ENCODE measurements at places on chromosomes 12 and 14.

DNA sequence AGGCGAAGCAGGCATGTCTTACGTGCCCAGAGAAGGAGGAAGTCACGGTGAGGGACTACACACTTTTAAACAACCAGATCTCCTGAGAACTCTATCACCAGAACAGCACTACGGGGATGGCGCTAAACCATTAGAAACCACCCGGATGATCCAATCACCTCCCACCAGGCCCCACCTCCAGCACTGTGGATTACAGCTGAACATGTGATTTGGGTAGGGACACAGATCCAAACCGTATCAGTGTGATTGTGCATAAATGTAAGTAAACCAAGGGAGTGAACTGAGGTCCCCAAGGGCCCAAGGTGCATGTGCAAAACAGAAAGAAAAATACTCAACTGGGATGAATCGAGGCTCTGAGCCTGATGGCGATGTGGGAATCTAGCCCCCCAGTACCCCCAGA lies 134.2 kb downstream of the DICER1 start:
- no peak for DNase-seq

GRCh38 chr12:32205731-32206130 lies 99.1 kb downstream of the BICD1 start:
- DNase-seq, result no peak

GRCh38 chr14:92558319-92558718 lies 44.7 kb downstream of the RIN3 start:
- DNase-seq, result no peak

GRCh38 chr12:48973941-48974673 lies 2.6 kb upstream of the WNT10B start:
- no peak for DNase-seq

GRCh38 chr12:94615260-94616181 lies 34.8 kb downstream of the TMCC3 start:
- DNase-seq, result no peak

- DNase-seq, result peak; percentile 59
Measured at GRCh38 chr14:51780006-51780692, 80.3 kb upstream of the GNG2 start.

GRCh38 chr14:29993143-29993542 lies 65.5 kb upstream of the PRKD1 start:
- no peak for DNase-seq

DNA sequence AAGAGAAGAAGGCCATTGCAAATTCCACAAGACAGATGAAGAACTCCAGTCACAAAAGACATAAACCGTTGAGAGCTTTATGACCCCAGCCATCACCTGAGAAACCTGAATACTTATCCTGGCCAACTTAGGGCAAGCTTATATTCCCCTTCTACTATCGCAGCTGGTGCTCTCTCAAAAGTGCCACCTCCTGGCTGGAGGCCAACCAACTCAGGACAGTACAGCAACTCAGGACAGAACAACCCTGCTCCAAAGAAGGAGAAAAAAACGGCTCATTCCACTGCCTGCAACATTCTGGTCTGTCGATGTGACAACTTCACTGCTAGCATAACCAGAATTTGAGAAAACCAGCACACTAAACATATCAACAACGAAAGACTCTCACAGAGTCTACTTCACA lies 9.7 kb upstream of the KRT6B start:
- no peak for DNase-seq

GRCh38 chr12:108126212-108126611 lies 2.9 kb upstream of the WSCD2 start:
- DNase-seq, result no peak

GRCh38 chr14:25945746-25946145 lies 652.1 kb downstream of the NOVA1 start:
- DNase-seq, result no peak

DNA sequence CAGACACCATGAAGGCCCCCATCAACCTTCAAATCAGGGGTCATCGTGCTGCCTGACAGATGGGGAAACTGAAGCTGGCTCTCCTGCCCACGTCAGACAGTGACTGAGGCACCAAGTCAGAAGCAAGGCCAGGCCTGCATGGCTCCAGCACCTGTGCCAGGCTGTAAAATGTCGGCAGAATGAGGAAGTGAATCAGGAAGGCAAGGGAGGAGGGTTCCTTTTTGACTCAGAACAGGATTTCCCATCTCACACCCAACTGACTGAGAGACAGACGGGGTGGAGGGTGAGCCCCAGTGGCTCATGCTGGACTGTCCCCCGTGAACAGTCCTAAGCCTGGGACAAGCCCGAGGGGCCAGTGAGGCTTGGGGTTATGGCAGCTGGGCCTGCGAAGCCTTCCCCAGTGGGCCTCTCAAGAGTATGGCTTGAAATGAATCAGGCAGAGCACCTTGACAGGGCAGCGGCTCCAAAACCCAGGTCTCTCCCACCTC lies 20.9 kb downstream of the SYNE3 start:
- no peak for DNase-seq

GRCh38 chr14:62081012-62081612 lies 318.9 kb downstream of the SNAPC1 start:
- no peak for DNase-seq

GRCh38 chr12:124914392-124915238 lies at the start of gene UBC:
TSS of gene UBC (minus strand) at chr12:124914650. CDS start at chr12:124913771, 879 bp downstream.
- DNase-seq, result no peak

- no peak for DNase-seq
Measured at GRCh38 chr12:526089-526488, 66.3 kb downstream of the B4GALNT3 start.

DNA sequence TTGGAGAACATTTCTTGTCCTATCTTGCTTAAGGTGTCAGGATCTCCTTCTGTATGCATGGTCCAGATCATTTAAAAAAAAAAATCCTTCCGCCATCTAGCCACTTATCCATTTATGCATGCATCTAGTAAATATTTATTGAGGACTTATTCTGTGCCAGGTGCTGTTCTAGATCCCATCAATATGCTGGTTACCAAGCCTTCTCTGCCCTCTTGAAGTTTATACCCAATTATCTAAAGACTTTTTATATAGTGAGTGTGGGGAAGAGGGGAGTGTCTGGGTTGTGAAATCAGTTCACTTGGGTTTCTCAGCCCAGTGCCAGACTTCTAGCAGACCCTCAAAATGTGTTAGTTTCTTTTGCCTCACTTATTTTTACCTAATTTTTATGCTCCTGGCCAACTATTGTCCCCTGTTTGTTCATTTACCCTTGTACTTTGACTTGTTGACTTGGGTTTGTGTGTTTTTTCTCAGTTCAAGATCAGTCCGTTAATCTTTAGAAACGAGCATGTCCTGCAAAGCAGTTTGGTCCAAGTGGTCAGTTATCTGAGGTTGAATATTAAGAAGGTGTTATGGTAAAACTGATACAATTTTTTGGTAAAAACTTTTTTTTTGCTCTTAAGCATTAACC lies 488.9 kb downstream of the PCNX1 start:
- DNase-seq, result no peak

DNA sequence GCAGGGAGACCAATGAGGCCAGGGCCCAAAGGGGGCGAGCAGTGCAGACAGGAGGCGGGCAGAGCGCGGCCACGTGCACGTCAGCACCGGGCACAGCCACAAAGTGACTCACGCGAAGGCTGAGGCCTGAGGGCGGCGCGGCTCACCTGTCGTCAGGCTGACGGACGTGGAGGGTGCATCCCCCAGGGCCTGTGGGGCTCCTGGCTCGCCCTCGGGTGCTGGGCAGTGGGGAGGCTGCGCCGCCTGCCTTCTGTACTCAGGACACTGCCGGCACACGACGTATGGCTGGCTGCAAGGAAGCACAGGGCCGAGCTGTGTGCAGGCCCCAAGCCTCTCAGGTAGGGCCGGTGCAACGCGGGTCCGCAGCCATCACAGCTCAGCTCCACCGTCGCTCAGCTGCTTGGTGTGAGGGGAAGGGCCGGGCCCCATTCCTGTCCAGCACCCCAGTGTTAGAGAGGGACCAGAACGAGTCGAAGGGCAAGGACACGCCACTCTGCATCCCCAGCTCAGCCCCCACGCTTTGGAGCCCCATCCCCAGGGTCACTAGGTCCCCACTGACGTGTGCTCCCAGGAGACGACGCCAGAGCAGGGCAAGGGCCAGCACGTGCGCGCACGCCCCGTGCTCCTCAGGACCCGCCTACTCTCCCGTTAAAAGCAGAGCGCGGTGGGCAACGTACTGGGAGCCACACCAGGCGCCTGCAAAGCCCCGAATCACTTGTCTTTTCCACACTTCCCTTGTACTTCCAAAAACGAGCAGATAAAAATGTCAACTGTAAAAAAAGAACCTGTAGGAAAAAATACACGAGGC lies 24.8 kb upstream of the GOLGA3 start:
- DNase-seq, result no peak

GRCh38 chr12:130626601-130627000 lies 89.5 kb downstream of the RIMBP2 start:
- no peak for DNase-seq

DNA sequence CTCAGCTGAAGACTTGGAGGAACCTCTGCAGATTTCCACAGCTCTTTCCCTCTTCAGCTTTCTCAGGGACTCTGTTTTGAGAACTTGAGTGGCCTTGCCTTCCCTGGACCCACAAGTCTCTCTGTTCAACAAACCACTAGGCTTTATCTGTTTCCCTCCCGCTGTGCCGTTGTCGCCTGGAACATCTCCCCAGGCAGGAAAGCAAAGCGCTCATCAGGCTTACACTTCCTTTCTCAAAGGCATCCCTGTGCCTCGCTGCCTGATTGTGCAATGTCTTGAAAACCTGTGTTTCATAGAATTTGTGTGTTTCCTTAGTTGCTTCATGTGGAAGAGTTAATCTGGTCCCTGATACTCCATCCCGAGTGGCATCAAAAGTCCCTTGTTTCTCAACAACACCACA lies 64.1 kb downstream of the PPM1A start:
- DNase-seq, result no peak

GRCh38 chr14:94936401-94936892 lies 166.5 kb upstream of the GSC start:
- no peak for DNase-seq

DNA sequence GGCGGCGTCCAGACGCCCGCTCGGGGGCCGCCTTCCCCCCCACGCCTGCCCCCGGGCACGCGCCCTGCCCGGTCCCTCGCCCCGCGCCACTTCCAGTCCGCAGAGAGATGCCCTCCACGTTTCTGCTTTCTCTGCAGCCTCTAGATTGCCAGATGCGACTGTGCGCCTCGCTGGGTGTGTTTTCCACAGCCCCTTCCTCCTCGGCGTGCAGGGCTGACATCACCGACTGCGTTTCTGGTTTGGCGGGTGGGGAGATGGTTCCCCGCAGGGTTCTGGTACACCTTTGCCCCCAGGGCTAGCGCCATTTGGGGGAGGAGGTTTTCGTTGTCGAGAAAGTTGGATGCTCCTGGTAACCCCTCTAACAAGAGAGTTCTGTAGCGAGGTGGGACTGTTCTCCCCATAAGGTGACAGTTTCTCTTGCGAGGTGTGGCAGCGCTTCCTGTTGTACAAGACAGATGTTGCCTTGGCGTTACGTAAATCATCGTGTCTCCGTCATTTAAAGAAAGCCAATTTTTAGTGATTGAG lies 1.5 kb downstream of the CALM1 start:
- no peak for DNase-seq

DNA sequence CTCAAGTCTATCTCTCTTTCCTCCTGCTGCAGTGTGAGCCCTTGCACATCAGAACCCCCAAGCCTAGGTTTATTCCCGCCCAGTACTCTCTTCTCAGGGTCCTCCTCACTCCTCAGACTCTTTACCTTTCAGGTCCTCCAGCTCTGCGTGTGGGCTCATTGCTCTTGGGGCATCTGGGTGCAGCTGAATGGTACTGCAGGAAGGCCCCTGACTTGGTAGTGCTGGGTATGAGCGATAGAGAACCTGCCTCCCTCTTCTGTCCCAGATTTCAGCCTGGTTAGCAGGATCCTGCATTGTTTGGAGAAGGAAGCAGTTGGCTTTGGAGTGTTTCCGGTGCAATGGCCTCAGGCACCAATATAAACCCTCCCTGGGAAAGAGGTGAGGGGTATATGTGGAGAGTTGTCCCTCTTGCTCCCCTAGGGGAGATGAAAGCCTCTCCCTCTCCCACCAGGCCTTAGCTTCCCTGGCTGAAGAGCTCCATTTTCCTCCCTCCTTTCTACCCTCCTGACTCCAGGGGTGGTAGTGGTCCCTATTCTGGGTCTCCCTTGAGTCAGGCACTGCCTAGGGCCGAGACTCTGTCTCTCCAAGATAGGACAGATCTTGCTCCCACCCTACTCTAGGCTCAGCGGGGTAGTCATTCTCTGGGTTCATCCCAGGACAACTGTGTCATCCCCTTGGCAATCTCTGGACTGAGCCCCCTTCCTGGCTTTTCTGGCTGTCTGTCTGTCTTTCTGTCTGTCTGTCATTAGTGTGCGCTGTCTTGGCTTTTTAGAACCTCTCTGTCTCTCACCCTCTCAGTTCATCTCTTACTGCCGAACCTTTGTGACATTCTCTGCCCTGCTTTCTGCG lies 3.8 kb downstream of the LRP1 start:
- DNase-seq, result no peak

- DNase-seq, result no peak
Measured at GRCh38 chr14:103317976-103318580, 16.0 kb upstream of the EIF5 start.

DNA sequence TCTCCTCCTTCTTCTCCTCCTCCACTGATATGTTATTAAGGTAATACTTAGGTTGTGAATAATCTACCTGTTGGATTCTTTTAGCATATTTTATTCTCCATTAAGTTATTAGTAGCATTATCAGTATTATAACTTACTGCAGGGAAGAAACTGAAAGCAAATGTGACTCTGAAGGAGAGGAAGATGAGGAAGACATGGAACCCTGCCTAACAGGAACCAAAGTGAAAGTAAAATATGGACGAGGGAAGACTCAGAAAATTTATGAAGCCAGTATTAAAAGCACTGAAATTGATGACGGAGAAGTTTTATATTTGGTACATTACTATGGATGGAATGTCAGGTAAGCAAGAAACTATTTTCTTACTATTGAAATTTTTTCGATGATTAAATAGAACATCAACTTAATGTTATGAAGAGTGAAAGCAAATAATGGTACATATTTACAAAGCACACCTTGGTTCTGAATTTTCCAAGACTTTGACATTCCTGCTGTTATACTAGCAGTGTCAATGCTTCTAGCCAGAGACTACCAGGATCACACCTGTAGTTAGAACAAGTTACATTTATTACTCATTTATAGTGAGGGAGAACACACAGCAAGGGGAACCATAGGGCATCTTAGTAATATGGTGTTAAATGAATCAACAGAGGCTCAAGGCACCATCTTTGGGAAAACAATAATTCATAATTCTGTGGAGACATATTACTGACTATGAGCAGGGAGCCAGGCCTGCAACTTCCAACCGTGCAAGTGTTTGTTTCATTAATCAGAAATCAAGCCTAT lies 42.0 kb upstream of the TOMM20L start:
- DNase-seq, result no peak

DNA sequence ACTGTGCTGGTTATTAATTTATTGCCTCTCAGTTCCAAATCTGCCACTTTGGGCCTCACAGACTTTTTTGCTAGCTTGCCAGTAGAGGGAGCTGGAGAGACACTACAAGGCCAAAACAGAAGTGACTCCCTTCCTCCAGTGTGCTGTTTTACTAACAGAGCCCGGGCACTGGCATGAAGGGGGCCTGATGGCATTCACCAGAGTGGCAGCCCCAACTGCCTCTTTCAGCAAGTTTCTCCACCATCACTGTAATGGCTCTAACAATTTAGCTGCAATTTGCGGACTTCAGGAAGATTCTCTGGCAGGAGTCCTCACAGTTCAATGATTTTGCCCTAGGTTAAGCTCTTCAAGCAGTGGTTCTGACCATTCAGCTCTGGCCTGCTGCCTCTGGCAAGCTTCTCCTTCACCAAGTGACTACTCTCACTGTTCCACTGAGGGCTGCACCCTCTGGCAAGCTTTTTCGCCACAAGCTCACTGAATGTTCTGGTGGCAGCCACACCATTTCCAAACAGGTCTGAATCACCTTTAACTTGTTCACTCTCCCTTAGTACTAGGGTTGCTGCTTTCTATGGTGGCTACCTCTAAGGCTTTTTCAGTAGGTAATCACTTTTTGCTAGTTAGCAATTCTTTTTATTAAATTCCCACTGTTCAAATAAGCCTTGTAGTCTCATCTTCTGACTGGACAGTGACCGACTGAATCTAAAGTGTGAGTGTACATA lies 104.9 kb downstream of the ZC3H14 start:
- DNase-seq, result peak; percentile 5

All from NCI-H187 (cell line).